ENCODE measurements at places on chromosomes 3 and 15. TPM values are rescaled to one million over a fixed set of nuclear protein-coding genes. Genes with fewer than 3 reads are reported as not detected.

Gene PRSS50
- 1.2 TPM for total RNA-seq

Gene IL17RE
- total RNA-seq: 0.71 TPM

Gene SKOR1
- total RNA-seq: 0.33 TPM

Gene PLSCR5
- total RNA-seq: not detected

Gene RABL3
- 60.0 TPM for total RNA-seq

Gene RETNLB
- total RNA-seq: not detected

Gene CTDSPL
- 25.8 TPM for total RNA-seq

Gene AAGAB
- 32.9 TPM for total RNA-seq

Gene LTK
- total RNA-seq: 2.3 TPM

Gene NEO1
- total RNA-seq: 83.9 TPM

Gene GPX1
- 48.3 TPM for total RNA-seq

Gene IGSF10
- total RNA-seq: 36.2 TPM

Gene CLDN18
- not detected for total RNA-seq

Gene ARNT2
- 44.4 TPM for total RNA-seq

Gene RPSA
- total RNA-seq: 610 TPM

Gene CLDN16
- total RNA-seq: 0.16 TPM

Gene COX17
- total RNA-seq: 16.9 TPM

Gene TRIM42
- not detected for total RNA-seq

Gene HSPBAP1
- 12.5 TPM for total RNA-seq

Gene ITGA11
- 13.7 TPM for total RNA-seq

Gene PTPRG
- total RNA-seq: 141 TPM

Gene BCL2A1
- 1.5 TPM for total RNA-seq

Gene CCDC33
- 5.2 TPM for total RNA-seq

Gene CACNA1D
- total RNA-seq: 25.9 TPM

Gene GOLGA6D
- not detected for total RNA-seq

Gene SPINK8
- not detected for total RNA-seq

Gene TMEM115
- total RNA-seq: 33.6 TPM

Gene VEPH1
- total RNA-seq: 10.5 TPM

Gene CFAP100
- total RNA-seq: not detected

Gene CLEC3B
- 109 TPM for total RNA-seq
